HTR-8/SVneo (cell line): ENCODE measurements at places on chromosomes 1 and 21.

DNA sequence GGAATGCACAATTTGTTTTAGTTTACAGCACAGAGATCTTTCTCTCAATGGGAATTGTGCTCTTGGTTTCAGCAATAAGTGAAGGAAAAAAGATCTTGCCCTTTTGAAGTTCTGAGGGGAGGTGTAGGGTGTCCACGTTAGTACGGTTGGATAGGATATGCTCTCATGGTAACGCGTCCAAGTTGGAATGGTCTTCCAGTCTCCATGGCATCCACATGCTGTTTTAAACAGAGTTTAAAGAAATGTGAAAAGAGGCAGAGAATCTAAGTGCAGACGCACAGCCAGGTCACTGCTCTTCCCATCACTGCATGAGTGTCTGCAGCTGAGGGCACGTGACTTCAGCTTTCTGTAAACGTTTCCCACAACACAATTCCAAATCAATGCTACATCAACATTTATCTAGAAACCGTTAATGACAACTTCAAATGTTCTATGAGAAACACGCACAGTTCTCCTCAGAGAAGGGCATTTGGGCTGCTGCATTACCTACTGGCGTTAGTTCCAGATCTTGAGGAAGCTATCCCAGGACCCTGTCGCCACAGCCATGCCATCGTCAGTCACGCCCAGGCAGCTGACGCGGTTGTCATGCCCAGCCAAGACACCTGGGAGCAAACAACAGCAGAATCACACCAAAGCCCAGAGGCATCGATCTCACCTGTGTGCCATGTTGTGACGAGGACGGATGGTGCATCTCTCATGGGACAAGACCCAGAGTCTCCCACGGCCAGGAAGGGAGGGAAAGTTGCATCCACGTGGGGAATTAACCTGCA is 8.8 kb upstream of the NADK start:
- no peak for DNase-seq

DNA sequence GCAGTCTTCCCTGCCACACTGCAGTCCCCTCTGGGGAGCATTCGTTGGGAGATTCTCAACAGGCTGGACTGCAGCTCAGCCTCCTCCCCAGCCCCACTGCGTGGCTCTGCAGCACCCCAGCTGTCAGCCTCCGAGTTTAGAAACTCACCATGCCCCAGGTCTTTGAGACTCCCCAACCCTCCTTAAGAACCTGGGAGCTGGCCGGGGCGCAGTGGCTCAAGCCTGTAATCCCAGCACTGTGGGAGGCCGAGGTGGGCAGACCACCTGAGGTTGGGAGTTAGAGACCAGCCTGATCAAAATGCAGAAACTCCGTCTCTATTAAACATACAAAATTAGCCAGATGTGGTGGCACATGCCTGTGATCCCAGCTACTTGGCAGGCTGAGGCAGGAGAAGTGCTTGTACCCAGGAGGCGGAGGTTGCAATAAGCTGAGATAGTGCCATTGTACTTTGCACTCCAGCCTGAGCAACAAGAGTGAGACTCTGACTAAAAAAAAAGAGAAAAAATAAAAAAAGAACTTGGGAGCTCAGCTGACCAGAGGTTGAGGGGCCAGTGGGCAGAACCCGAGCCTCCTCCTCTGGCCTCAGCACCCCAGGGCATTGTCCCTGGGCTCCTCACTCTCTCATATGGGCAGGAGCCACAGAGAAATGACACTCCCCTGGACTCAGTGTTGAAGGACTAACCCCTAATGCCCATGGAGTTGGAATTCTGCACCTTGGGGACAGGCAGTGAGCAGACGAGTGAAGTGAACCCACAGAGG is 5.6 kb downstream of the OLIG2 start:
- no peak for DNase-seq

- DNase-seq, result peak; percentile 54
Measured at GRCh38 chr1:33342041-33342723, 21.3 kb upstream of the A3GALT2 start.

DNA sequence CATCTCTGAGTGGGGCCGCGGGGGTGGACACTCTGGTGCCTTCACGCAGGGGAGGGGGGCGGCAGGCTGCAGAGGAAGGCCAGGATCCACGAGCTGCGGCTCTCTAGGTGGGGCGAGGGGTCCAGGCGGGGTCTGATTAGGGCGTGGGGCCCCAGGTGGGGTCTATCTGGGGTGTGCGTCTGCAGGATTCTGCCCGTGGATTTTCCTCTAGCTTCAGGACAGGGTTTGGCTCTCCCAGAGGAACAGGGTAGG is 6.3 kb downstream of the JMJD4 start:
- no peak for DNase-seq

GRCh38 chr1:98048244-98048643 is 127.4 kb upstream of the DPYD start:
- DNase-seq, result peak; percentile 54

DNA sequence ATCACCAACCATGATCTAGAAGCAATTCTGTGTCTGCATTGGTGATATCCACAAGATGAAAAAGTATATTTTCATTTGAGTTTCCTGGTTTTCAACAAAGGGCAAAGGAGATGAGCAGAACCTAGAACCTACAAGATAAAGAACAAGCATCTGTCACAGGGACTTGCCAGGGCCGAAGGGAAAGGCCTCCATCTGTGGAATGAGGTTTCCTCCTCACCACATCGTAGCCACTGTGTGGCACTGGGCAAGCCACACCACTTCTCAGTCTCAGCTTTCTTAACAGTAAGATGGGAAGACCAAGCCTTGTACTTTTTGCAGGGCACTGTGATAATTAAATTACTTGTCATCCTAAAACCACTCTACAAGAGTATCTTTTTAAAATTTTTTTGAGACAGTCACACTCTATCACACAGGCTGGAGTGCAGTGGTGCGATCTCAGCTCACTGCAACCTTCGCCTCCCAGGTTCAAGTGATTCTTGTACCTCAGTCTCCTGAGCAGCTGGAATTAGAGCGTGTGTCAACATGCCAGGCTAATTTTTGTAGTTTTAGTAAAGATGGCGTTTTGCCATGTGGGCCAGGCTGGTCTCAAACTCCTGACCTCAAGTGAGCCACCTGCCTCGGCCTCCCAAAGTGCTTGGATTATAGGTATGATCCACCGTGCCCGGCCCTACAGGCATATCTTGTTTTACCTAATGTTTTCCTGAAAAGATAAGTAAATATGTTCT is 45.8 kb downstream of the ARHGEF11 start:
- DNase-seq, result no peak

- DNase-seq, result no peak
Measured at GRCh38 chr1:6273380-6273891, 12.5 kb upstream of the GPR153 start.

DNA sequence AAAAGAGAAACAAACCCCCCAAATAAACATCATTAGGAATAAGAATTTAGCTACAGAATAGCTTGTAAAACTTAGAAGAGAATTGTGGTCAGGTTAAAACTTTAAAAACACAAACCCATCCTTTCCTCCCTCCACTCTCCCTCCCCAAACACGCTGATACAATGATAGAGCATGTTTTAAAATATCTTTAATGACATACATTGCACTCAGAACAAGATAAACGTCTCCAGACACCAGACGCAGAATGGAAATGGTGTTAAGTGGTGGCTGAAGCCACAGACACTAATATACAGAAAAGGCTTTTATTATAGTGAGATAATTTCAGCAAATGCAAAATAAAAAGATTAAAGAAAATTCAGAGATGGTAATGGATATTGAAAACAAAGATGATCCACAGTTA is 58.9 kb upstream of the SAMD13 start:
- DNase-seq, result no peak

DNA sequence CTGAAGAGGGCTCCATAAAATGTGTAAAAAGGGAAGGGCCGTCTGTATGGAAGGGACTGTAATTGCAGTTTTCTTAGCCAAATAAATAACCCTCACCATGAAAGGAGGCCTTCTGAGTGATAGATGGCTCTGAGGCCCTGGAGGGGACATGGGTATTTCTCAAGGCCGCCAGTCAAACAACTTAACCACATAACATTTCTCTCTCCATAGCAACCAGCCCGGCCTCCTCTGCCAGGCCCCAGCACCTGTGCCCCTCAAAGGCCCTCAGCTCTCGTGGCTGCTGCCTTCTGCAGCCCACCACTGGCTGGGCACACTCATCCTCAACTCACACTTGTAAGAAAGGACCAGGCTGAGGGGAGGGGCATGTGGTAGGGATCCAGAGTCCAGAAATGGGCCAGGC is 57.0 kb upstream of the GJB5 start:
- no peak for DNase-seq

DNA sequence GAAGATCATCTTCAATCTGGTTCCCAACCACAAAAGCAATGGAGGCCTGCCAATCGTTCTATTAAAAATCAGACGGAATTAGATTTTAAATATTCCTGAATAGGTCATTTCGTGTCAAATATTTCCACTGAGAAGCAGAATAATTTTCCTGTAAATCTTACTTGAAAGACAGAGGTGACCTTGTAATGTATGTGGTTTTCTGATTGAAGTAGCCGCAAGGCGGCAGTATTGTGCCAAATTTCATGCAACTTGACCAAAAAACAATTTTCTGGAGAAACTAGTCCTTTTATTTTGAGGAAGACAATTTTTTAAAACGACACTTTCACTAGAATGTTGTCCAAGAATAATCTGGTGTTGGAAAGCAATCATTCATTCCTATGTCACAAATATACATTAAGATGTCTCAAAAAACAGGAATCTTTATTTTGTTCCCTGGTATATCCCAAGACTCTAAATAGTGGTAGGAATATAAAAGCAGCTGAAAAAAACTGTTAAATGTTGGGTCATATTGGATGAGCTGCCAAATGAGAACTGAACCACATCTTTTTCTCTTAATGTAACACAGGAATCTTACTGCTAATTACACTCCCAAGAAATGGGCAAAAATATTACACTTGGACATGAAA is 33.6 kb downstream of the SPAG17 start:
- peak; percentile 1 for DNase-seq

GRCh38 chr1:205667909-205668643 is 12.2 kb downstream of the SLC45A3 start:
- no peak for DNase-seq

GRCh38 chr1:186792870-186793581 is 35.7 kb upstream of the PLA2G4A start:
- peak; percentile 2 for DNase-seq

DNA sequence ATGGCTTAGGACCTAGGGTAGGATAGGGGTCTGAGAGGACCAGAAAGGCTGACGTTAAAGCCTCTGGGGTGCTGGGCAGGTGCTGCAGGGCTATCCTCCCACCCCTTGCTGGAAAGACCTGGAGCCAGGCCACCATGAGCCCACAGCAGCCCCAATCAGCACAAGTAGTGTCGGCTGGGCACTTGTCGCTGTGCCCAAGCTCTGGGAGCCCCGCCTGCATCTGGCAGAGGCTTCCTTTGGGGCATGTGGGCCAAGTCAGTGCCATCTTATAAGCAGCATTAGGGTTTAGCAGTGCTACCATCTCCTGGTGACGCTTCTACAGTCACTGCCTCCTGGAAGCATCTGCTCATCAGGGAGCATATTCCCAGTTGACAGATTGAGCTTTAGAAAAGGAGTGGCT is 31.3 kb downstream of the MAN1C1 start:
- DNase-seq, result no peak

DNA sequence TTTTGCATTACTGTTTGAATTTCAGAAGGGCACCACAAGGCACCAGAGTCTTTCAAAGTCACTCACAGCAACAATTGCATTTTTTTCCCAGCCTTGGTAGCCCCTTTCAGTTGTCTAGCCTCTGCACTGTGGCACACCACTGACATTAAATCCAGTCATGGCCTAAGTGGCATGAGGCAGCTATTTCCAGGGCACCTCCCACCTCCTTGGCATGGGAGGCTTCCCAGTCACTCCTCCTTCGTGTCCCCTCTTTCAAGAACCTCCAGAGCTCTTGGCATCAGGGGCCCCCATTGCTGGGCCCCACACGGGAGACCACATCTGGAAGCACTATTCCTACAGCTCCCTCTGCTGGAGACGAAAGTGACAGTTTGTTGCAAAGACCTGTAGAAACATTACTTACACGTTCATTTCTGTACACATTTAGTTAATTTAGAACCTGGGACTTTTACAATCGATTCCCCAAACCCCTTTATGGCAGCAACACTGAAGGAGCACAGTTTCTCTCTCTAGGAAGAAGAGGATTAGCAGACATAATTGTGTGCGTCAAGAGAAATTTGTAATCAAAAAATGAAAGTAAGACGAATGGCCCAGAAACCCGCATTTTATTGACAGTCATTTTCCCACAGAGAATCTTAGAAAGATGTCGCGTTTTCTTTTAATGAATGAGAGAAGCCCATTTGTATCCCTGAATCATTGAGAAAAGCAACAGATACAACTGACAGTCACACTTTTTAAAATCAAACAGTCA is 5.7 kb upstream of the CHD5 start:
- DNase-seq, result no peak

DNA sequence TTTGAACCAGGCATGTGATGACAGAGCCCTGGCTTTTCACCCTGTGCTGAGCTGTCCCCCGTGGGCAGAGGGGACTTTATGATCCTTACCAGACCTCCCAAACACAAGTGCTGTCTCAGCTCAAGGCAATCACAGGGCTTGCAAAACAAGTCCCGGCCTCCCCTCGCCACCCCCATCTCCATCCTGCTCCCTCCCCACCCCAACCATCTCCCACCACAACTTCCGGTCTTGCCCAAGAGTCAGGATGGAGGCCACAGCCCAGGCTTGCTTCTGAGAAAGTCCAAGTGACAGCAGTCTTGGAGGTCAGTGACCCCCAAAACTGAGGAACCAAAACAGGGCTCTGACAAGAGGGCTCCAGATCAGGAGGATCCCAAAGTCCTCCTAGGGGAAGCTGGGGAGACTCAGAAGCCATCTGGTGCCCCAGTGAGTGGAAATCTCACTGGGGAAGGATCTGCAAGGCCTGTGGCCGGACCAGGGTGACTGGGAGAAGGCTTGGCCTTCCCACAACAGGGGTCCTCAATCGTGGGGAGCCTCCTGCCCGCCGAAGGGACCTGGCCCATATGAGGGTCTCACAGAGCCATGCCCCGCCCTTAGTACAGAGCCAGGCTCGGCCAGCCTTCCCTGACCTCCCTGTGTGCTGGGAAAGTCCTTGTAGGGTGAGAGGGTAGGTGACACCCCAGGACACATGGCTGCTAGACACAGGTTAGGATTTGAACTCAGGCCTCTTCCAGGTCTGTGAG is 4.5 kb upstream of the SDC3 start:
- no peak for DNase-seq

- no peak for DNase-seq
Measured at GRCh38 chr21:43337901-43338655, 88.9 kb downstream of the SIK1 start.

GRCh38 chr1:235876402-235876841 is 9.7 kb upstream of the LYST start:
- no peak for DNase-seq

- DNase-seq, result no peak
Measured at GRCh38 chr1:37069406-37069805, 35.1 kb upstream of the GRIK3 start.

GRCh38 chr1:168206111-168206510 is 19.7 kb upstream of the SFT2D2 start:
- DNase-seq, result no peak

- DNase-seq, result no peak
Measured at GRCh38 chr21:21631961-21632360, 633.8 kb downstream of the NCAM2 start.

DNA sequence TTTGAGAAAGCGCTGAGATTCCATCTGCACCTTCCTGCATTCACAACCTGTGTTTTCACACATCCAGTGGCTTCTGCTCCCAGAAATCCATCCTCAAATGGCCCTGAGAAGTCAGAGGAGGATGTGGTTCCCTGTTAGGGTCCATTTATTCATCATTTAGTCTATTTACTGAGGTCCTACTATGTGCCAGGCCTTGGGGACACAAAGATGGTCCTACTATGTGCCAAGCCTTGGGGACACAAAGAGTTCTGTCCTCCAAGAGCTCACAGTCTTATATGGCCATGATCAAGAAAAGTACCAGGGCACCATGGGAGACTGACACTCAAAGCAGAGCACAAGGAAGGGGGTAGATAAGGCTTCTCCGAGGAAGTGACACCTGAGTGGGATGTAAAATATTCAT is 147.1 kb upstream of the ATP1B1 start:
- DNase-seq, result no peak
